ENCODE measurements at places on chromosomes 2 and 18. TPM values are rescaled to one million over a fixed set of nuclear protein-coding genes. Genes with fewer than 3 reads are reported as not detected.

Gene TRIM54
- not detected for total RNA-seq

Gene SULT1C4
- total RNA-seq, result 11.3 TPM

Gene MALT1
- 22.6 TPM for total RNA-seq

Gene TTLL4
- 14.9 TPM for total RNA-seq

Gene FNDC4
- 41.6 TPM for total RNA-seq

Gene EXOC6B
- 73.2 TPM for total RNA-seq

Gene NEDD4L
- total RNA-seq, result 75.2 TPM

Gene ABCG8
- not detected for total RNA-seq

Gene POTEJ
- total RNA-seq, result not detected

Gene NEU2
- not detected for total RNA-seq

Gene CNNM3
- total RNA-seq, result 23.1 TPM

Gene OXER1
- 6.0 TPM for total RNA-seq

Gene CAPN10
- total RNA-seq, result 27.4 TPM

Gene GREB1L
- 8.9 TPM for total RNA-seq

Gene CENPA
- total RNA-seq, result 0.56 TPM

Gene ADGRF3
- not detected for total RNA-seq

Gene CBLN2
- total RNA-seq, result 0.11 TPM

Gene CCDC93
- 21.5 TPM for total RNA-seq

Gene SKOR2
- total RNA-seq, result not detected
